ENCODE measurements at places on chromosomes 5 and 9. TPM values are rescaled to one million over a fixed set of nuclear protein-coding genes. Genes with fewer than 3 reads are reported as not detected.

DNA sequence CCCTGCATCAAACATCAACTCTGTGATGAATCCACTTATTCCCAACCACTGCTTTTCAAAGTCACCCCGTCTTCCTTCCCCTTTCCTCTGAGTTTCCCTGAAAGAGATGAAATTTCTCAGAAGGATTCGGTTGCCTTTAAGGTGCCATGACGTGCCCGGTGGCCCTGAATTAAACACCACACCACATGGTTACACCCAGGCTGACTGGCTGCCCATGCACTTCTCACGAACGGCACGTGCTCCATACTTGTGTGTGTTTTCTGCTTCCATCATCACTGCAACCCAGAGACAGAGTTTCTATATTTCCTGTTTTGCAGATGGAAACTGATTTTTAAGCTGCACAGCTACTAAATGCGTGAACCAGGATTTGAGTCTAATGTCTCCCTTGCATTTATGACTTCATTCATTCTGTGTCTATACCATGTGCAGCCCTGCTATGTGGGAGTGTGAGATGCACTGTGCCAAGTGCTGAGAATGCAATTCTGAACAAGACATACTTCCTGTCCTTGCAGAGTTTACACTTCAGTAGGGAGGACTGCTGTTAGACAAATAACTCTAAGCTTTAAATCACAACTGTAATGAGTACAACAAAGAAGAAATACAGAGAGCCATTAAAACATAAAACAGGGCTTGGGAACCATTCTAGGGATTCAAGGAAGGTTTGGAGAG is 162.9 kb downstream of the NXNL2 start:
- H3K4me3 ChIP-seq = no peak overlapping the region
- peak overlapping the region; percentile 0 for H3K27ac ChIP-seq
- H3K4me1 ChIP-seq = peaks cover 15% of the 10 kb centered on the region
- H3K27me3 ChIP-seq = peaks cover 19% of the 10 kb centered on the region
- peaks cover 6% of the 10 kb centered on the region for H3K36me3 ChIP-seq

DNA sequence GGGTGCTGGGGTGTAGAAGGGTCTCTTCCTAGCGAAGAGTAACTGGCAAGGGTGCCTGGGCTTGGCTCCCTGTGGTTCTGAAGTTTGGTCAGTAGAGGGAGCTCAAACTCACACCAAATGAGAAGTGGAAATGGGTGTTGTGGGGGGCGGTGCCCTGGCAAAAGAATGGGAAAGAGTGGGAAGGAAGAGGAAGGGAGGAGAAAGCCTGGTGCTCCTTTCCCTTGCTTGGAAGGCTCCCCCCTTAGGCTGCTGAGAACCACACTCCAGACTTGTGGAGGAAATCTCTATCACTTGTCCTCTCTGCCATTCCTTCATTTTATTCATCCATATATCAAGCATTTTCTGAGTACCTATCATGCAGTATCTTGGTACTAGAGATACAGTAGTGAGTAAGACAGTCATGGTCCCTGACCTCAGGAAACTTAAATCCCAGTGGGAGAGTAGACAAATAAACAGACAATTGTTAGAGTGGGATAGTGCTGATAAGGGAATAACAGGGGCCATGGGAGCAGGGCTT is 13.0 kb downstream of the SLC4A9 start:
- H3K36me3 ChIP-seq = no peaks in the 10 kb centered on the region
- no peak overlapping the region for H3K4me3 ChIP-seq
- no peaks in the 10 kb centered on the region for H3K27me3 ChIP-seq
- peaks cover 7% of the 10 kb centered on the region for H3K4me1 ChIP-seq

- no peak within 1 kb of the TSS for H3K27ac ChIP-seq
- H3K4me3 ChIP-seq = no peak within 1 kb of the TSS
- peaks cover 28% of the 10 kb centered on the region for H3K27me3 ChIP-seq
- H3K4me1 ChIP-seq = no peaks in the 10 kb centered on the region
Observed at GRCh38 chr9:23826120-23826629, at the start of gene ELAVL2. Gene ELAVL2, minus strand, starts transcription at chr9:23826240. Its CDS starts 64,006 bp downstream, at chr9:23762234.

Gene NRARP
- 21.7 TPM for total RNA-seq

Gene DPM2
- 56.3 TPM for total RNA-seq

GRCh38 chr5:22779499-22779898 is 73.6 kb downstream of the CDH12 start:
- no peaks in the 10 kb centered on the region for H3K4me1 ChIP-seq
- H3K4me3 ChIP-seq = no peak overlapping the region
- DNase-seq = no peak
- H3K27me3 ChIP-seq = peaks cover 2% of the 10 kb centered on the region

Data from type B pancreatic cell (in vitro differentiated cells).